ENCODE measurements at places on chromosomes 3 and 15. TPM values are rescaled to one million over a fixed set of nuclear protein-coding genes. Genes with fewer than 3 reads are reported as not detected.

Gene ELP6
- total RNA-seq, result 40.5 TPM

Gene RASGRP1
- 55.5 TPM for total RNA-seq

Gene IL17RB
- 1.3 TPM for total RNA-seq

Gene MORC1
- total RNA-seq, result not detected

Gene DLL4
- total RNA-seq, result 0.05 TPM

Gene PLCB2
- 41.7 TPM for total RNA-seq

Gene OR5H2
- not detected for total RNA-seq

Gene TTBK2
- 7.1 TPM for total RNA-seq

Gene LRRC3B
- not detected for total RNA-seq

Measured in activated T-cell treated with anti-CD3 and anti-CD28 coated beads, Interleukin-2, amount 50 U/mL, for 4 hours (primary cell).